ENCODE measurements at places on chromosomes 2 and 18.

DNA sequence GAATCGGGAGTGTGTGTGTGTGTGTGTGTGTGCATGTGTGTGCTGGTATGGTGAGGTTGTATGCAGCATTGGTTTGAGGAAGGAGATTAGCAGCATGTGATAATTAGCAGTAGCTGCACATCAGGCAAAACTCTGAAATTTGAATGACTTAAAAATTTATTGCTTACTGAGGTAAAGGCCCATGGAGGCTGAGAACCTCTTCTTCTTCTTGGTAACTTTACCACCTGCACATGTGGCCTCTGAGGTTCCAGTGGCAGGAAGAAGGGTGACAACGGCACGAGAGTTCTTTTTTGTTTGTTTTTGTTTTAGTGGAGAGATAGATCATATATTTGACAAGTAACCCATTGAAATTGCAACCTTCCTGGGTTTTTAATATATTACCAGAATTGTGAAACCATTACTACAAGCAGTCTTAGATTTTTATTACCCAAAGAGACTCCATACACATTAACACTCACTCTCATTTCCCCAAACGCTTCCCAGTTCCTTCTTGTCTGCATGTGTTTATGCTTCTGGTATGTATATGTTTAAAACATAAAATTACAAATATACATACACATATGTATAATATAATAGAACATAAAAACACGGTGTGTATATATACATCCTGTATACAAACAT lies 292.1 kb downstream of the PTGR3 start:
- peak; percentile 41 for DNase-seq

DNA sequence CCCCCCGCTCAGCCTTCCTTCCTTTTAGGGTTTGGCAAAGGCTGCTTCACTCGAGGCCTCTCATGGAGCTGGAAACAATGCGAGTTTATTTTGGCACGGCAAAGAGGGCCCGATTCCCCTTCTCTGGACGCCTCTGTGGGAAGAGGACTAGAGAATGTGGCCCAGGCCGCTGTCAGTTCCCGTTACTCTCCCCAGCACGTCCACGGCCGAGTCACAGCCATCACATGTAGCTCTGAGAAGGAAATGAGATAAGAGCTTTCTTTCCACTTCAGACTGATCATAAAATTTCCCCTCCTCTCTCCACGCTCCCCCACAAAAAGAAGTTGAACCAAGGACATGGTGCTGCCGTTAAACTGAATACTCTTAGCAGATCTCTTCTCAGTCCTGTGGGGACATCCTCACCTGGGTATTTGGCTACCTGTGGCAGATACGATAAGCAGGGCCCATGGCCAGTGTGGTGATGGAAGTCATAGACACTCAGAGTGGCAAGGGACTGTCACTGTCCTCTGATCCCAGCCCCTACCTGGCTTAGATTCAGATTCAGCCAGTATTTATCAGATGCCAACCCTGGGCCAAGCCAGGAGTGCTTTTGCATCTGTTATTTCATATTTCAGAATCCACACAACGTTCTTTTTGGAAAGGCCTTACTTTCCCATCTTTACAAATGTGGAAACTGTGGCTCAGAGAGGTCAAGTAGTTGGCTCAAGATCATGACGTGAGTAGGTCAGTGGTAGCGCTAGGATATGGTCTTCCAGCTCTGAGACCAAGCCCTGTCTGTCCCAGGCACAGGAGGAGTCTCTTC lies 101.2 kb downstream of the MCFD2 start:
- DNase-seq = no peak

DNA sequence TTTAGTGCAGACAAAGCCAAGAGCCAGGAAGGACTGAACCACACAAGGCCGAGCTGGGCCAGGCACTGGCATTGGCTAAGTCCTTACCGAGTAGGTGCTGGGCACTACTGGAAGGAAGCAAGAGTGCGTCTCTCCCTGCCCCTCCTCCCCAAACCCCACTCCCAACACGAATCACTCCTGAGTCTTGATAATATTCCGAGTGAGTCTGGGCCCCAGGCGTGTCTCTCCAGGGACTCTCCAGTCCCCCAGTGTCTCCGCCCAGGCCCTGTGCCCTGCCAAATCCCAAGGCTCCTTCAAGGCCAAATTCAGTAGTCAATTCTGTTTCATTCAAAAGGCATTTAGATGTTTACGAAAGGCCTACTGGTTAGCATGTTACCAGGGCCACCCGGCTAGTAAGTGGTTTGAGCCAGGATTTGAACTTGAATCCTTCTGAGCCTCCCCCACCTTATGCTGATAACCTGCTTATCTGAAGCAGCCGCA lies 82.8 kb downstream of the GLI2 start:
- DNase-seq = no peak

- no peak for DNase-seq
Observed at GRCh38 chr2:147133286-147133908, 711.4 kb upstream of the ACVR2A start.

DNA sequence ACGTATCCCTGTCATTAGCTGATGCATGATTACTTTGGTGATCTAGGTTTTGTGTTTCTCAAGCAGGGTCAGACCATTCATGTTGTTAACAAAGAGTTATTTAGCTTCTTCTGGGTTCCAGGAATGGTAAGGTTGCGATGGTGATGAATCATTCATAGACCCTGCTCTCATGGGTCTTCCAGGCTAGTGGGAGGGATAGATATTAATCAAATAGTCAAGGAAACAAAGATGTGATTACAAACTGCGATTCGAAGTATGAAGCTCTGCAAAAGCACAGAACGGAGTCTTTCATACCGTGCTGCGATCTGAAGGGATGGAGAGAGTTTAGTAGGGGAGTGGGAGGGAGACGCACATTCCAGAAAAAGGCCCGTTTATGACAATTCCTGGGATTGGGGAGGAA lies 42.1 kb downstream of the CAVIN2 start:
- DNase-seq = no peak

- no peak for DNase-seq
Observed at GRCh38 chr18:10398571-10398970, 55.9 kb upstream of the APCDD1 start.

GRCh38 chr2:237058423-237058822 lies 27.3 kb upstream of the COPS8 start:
- no peak for DNase-seq

Measured in DND-41 (cell line).